ENCODE measurements at places on chromosomes 6 and 20.

DNA sequence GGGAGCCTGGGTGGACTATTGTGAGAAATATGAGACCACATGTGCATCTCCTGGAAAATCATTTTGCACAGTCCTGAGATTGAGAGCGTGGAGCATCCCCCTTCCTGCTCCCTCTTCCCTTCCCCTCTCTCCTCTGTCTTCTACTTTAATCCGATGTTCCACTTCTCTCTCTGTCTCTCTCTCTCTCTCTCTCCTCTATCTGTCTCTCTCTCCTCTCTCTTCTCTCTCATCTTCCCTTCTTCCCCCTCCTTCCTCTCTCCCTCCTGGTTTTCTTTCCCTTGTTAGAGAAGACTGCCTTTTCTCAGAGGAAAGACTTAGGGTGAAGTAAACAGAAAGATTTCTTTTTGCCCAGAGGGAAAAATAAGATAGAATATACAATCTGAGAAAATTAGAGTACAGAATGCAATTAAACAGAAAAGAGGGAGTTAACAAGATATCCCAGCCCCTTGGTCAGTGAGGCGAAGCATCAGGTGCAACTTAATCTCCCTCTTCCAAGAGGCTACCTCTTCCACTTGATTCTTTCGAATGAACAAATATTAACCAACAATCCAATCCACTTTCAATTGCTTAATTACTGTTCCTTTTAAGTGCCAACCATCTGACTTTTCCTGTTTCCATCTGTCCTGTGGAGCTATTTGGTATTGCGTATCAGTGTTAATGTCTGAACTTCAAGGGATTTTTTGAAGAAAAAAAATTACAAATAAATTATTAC is 14.6 kb downstream of the KHDC1 start:
- no peak for DNase-seq

DNA sequence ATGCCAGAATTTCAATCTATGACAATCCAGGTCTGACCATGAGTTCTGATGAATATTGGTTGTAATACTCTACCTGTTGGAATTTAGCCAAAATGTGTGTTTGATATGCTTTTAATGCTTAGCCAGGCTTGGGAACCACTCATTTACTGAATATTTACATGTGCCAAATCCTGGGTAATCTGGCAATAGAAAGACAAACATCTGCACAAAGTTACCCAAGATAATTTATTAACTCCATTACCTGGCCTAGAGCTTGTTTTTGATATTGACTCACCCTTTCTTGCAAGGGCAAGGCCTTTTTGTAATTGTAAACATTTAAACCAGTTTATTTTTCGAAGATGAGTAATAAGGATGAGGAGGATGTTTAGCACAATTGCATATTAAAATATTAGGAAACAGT is 13.5 kb upstream of the CD2AP start:
- no peak for DNase-seq

GRCh38 chr6:112470950-112471349 is 123.8 kb downstream of the RFPL4B start:
- DNase-seq = no peak

GRCh38 chr20:888057-888456 is 28.1 kb downstream of the ANGPT4 start:
- DNase-seq = no peak

DNA sequence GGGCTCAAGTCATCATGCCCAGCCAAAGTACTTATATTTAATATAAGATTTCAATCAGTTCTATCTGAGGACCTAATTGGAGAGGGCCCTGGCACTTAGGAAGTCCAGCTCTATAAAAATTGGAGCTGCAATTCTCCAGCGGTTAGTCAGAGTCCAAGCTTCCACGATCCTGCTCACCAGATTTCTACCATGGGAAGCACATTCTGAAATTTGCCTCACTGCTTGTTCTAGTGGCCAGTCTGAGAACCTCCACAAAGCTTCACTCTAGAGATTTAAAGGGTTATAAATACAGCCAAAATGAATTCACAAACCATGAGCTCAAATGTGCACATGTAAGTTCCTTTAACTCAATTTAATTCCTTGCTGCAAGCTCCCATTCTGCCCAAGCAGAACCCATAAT is 33.5 kb downstream of the PNLDC1 start:
- no peak for DNase-seq

DNA sequence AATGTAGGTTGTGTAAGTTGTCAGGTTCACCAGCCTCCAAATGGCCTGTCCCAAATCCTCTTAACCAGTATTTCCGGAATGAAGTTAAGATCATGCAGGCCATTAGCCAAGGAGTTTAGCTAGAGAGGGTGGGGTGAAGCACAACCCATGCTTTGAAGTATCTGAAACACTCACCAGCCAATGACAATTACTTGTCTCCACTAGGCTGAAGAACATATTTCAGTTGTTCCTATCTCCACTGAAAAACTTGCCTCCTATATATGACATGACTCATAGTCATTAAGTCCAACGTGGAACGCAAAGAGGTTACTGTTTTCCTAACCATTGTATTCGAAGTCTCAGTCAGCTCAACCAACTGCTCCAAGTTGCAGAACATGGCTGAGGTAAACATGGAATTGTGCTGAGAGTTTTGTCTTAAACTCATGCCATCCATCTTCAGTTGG is 37.4 kb upstream of the TNFAIP3 start:
- no peak for DNase-seq

DNA sequence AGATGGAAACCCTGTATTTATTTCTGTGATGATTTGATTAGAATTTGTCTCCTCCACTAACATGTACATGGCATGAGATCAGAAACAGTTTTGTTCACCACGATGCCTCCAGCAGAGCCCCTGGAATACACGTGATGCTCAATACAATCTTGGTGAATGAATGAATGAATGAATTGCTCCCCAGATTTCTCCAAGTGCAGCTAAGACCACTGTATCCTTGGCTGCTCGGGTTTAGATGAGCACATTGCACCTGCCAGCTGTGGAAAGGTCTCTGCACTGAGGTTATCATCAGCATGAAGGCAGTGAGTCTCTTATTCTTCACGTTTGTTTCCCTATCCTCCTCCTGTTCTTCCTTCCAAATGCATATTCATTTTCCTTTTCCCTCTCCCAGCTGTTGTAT is 17.9 kb downstream of the CASS4 start:
- no peak for DNase-seq

GRCh38 chr20:55266361-55266760 is 739.0 kb downstream of the CBLN4 start:
- DNase-seq = no peak

GRCh38 chr20:63835021-63835858 is 4.2 kb upstream of the ZBTB46 start:
- DNase-seq = peak; percentile 26

DNA sequence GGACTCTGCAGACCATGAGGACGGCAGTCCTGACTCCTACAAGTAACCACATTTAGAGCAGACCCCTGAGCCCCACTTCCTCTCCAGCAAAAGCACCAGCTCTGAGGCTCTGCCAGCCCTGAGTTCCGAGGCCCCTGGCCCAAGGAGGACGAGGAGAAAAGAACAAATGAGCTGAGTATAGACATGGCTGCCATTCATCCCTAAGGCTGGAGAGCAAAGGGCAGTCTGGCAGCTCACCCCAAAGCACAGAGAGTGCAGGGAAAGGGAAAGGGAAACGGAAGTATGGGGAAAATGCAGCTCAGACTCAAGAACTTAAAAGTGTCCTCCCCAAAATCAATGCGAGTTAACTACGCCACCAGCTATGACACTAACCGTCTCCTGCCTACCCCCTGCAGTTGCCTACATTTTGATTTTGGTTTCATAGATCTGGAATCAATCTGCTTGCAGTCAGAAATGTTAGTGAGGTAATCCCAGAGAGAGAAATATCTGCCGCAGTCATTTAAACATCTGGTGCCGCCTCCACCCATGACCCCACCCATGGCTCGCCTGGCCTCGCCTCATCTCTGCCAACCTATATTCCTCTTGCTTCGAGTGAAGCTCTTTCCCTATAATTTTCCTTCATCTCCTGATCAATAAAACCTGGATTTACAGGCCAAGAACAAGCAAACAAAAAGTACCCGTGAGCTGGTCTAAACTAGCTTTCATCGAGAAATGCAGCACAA is 49.6 kb upstream of the AFDN start:
- DNase-seq = no peak

GRCh38 chr20:33936656-33937055 is 57.1 kb upstream of the RALY start:
- DNase-seq = no peak

- no peak for DNase-seq
These were observed 29.5 kb downstream of the TSHZ2 start for GRCh38 chr20:53001498-53002301.

- no peak for DNase-seq
These were observed 41.6 kb downstream of the CDKAL1 start for GRCh38 chr6:20575704-20576451.

DNA sequence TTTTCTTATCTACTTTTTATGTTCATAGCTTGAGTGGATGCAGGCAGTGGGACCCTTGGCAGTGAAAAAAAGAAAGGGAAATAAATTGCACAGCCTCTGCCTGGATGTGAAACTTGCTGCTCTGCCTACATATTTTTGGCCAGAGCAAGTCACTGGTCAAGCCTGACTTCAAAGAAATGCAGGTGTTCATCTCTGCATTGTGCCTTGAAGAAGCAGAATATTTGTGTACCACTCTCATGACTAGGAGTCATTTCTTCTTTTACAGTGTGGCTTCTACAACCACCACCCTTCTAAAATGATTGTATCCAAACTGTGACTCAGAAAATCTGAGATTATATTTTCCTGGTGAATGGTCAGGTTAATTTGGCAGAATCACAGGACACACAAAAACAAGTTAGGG is 2.5 kb upstream of the KATNA1 start:
- no peak for DNase-seq

GRCh38 chr6:144176043-144176442 is 25.7 kb downstream of the STX11 start:
- DNase-seq = no peak
